ENCODE measurements at places on chromosomes 11 and 22.

DNA sequence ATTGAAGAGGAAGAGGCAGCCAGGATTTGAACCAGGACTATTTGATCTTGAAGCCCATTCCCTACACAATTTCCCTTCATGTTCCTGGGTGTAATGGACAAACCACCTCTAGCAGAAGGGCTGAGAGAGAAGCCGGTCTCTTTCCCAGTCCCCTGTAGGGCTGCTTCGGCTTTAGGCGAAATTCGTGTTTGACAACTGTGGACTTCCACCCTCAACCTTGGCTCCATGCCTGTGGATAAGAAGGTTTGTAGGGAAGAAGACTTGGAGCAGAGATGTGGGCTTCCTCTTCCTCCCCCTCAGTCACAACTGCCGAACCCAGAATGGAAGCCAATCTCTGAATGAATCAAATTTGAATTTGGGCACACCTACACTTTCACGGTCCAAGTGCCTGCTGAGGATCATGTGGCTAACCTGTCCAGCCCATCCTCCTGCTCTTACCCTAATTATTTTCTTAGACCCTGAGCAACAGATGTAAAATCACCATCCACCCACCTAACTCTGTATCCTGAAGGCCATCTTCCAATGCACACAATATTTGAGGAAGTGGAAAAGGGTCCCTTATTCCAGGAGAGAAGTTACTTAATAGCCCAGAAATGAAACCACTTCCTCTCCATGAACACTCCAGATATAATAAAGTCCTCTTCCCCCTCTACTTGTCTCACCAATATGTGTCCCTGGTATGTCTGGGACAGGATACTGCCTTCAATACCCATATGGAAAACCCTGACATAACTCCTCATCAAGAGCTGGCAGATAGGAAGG is 10.1 kb upstream of the SCN2B start:
- peak; percentile 70 for DNase-seq

- no peak for DNase-seq
Observed at GRCh38 chr11:64490562-64491216, 100.3 kb upstream of the SLC22A12 start.

DNA sequence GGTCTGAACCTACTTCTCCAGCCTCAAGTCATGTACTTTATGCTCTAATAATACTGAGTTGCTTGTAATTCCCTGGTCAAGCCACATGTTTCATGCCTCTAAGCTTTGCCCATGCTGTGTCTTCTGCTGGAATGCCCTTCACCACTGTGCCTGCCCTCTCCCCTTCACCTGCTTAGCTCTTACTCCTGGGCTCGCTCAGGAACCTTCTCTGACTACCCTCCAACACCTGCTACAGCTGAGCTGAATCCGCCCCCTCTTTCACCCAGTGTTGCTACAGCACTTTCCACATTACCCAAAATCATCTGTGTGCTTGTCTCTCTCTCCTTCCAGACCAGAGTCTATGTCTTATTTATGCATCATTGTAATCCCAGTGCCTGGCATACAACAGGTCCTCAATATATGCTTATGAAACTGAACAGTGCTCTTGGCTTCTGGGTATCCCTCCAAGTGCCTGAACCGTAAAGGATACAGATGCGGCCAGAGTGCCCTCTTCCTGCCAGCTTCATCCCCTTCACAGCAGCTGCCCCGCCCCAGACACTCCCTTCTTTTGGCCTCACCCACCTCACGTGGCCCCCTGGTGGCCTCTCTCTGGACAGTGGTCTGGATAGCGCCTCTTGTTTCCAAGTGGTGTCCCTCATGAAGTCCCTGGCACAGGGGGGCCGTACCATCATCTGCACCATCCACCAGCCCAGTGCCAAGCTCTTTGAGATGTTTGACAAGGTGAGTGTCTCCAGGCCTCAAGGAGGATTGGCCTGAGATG is 7.1 kb downstream of the ABCG4 start:
- peak; percentile 29 for DNase-seq

DNA sequence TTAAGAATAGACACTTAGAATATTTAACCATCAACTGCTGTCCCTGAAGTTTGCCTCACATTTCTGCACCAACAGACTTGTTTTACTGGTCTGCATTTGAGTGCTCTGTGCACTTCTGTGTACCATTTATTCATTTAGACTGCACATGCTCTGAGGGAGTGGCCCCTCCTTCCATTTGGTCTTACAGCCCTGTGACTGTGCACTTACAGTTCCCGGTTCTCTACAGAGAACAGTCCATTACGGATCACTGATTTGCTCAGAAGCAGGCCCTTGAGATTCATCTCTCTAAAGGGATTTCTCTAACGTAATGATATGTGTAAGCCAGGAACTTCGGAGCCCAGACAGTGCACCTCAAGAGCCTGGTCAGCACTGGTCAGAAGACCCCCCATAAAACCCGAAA is 247.3 kb upstream of the BLID start:
- peak; percentile 16 for DNase-seq

GRCh38 chr11:4626207-4627099 is 10.8 kb upstream of the OR51D1 start:
- DNase-seq: peak; percentile 72

DNA sequence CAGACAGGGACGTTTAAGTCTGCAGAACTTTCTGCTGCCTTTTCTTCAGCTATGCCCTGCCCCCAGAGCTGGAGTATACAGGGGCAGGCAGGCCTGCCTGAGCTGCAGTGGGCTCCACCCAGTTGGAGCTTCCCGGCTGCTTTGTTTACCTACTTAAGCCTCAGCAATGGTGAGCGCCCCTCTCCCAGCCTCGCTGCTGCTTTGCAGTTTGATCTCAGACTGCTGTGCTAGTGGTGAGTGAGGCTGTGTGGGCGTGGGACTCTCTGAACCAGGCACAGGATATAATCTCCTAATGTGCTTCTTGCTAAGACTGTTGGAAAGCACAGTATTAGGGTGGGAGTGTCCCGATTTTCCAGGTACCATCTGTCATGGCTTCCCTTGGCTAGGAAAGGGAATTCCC is 38.5 kb downstream of the NELL1 start:
- DNase-seq: no peak

DNA sequence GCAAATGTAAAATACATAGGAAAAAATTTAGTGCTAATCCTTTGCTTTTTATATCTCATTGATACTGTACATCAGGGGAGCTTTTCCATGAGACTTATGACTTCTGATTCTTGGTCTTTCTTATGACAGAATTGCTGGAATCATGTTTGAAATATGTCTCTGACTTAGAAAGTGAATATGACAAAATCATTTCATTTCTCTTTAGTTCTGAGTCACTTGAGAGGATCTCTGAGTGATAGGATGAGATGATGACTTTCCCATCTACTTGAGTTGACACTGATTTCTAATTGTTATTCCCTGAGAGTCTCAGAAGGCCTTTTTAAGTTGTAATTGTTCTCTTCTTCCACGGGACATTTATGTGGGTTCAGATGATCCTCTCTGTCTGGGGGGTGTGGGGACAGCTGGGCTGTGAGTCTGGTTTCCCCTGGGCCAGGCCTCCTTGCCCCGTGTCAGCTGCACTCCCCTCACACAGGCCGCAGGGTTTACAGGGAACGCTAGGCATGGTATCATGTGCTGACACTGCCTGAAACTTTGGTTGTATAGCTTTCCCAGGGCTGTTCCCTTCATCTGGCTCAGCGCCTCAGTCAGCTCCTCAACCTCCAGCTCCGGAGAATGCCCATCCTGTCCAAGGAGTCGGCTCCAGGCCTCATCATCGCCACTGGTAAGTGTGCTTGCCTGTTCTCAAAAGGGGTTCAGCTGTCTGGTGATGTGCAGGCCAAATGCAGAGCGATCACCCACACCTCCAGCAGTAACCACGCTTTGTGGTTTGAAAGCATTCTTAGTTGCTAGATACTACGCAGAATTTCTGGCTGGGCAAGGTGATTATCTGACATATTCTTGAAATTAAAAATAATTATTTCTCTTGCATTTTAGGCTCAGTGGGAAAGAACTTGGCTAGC is 69.5 kb upstream of the SORL1-AS1 start:
- DNase-seq: no peak

DNA sequence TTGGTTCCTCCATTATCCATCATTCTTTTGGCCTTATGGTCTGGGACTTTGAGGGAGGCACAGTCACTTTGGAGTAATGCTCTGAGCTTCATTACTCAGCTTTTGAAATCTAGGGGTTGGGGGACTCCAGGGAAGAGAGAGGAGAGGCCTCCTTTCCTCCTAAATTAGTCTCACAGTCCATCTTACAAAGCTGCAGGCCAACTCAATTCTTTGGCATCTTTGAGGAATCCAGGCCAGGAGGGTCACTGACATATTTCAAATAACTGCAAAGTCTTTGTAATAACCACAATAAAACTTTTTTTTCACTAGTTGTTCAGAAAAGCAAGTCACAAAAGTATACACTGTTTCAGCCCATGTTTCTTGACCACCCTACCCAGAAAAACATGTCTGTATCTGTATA is 73.3 kb upstream of the FAR1 start:
- no peak for DNase-seq

GRCh38 chr11:2173150-2173693 is 1.6 kb upstream of the TH start:
- peak; percentile 8 for DNase-seq

DNA sequence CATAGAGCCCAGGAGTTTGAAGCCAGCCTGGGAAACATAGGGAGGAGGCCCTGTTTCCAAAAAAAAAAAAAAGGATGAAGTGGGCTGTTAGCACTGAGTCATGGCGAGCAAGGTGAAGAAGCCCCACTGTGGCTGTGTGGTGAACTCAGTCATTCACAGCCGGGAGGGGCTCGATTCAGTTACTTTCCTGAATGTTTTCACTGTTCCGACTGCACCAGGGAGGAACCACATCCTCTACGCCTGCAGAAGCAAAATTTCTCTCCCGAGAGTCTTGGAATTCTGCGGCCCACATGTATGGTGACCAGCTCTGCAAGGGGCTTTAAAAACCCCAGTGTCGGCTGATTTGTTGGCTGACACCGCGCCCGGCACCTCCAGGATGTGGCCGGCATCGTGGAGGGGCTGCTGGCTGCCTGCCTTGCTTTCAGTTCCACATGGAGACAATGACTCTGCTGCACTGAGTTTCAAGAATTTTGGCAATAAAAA is 27.8 kb upstream of the GRAMD4 start:
- peak; percentile 65 for DNase-seq

Measured in inflammatory macrophage (primary cell).